ENCODE measurements at places on chromosomes 5 and 9. TPM values are rescaled to one million over a fixed set of nuclear protein-coding genes. Genes with fewer than 3 reads are reported as not detected.

The COL15A1 gene
- total RNA-seq, result 0.34 TPM

The APBA1 gene
- 0.47 TPM for total RNA-seq

The BAAT gene
- 0.48 TPM for total RNA-seq

The ANAPC2 gene
- 31.9 TPM for total RNA-seq

The PCDHB3 gene
- not detected for total RNA-seq

The MLANA gene
- not detected for total RNA-seq

The CDC42SE2 gene
- 34.1 TPM for total RNA-seq

The SEMA5A gene
- not detected for total RNA-seq

The C5orf47 gene
- total RNA-seq, result not detected

The PCDHB7 gene
- not detected for total RNA-seq

The MSMP gene
- total RNA-seq, result not detected

The RANBP6 gene
- total RNA-seq, result 17.6 TPM

The OR2K2 gene
- total RNA-seq, result not detected

The PCDHGA10 gene
- total RNA-seq, result 0.03 TPM

The SPAAR gene
- total RNA-seq, result not detected

The GNA14 gene
- total RNA-seq, result not detected

The CAMK4 gene
- not detected for total RNA-seq

The MCTP1 gene
- total RNA-seq, result 8.9 TPM

The ADGRD2 gene
- not detected for total RNA-seq

The FAM78A gene
- total RNA-seq, result 0.40 TPM

The PPP1R26 gene
- total RNA-seq, result 19.0 TPM

The IL12B gene
- not detected for total RNA-seq

The C5orf52 gene
- total RNA-seq, result not detected

The EGFL7 gene
- total RNA-seq, result 60.0 TPM

The PITX1 gene
- 31.5 TPM for total RNA-seq

The NRG2 gene
- 2.0 TPM for total RNA-seq

The FPGS gene
- 48.9 TPM for total RNA-seq

The MCC gene
- total RNA-seq, result 0.26 TPM

The PDGFRB gene
- total RNA-seq, result 0.09 TPM

The DDX4 gene
- not detected for total RNA-seq

The ST8SIA4 gene
- total RNA-seq, result 0.74 TPM

The SPATA31A3 gene
- total RNA-seq, result not detected

The MYMK gene
- not detected for total RNA-seq

The DMGDH gene
- total RNA-seq, result not detected

The TEX48 gene
- total RNA-seq, result not detected

The CHSY3 gene
- 0.04 TPM for total RNA-seq

The ADAMTS19 gene
- total RNA-seq, result not detected
